NCI-H1930 (cell line): ENCODE measurements at places on chromosomes 5 and 9.

GRCh38 chr9:109319017-109319625, 1.7 kb downstream of the EPB41L4B start:
- no peak for DNase-seq

DNA sequence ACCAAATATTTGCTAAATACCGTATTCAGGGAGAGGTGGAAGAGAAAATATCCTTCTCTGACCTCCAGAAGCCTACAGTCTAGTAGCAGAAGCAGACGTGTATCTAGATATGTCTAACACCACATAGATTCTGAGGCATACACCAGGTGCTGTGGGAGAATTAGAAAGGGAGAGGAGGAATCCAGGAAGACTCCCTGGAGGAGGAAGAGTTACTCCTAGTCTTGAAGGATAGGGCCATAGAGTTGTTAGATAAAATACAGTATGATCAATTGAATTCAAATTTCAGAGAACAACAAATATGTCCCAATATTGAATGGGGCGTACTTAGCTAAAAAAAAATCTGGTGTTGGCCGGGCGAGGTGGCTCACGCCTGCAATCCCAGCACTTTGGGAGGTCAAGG, 58.7 kb downstream of the TMOD1 start:
- no peak for DNase-seq

GRCh38 chr5:53456366-53456765, 24.1 kb upstream of the FST start:
- DNase-seq: no peak

GRCh38 chr5:53073348-53073747, 36.2 kb downstream of the MOCS2 start:
- DNase-seq: no peak

DNA sequence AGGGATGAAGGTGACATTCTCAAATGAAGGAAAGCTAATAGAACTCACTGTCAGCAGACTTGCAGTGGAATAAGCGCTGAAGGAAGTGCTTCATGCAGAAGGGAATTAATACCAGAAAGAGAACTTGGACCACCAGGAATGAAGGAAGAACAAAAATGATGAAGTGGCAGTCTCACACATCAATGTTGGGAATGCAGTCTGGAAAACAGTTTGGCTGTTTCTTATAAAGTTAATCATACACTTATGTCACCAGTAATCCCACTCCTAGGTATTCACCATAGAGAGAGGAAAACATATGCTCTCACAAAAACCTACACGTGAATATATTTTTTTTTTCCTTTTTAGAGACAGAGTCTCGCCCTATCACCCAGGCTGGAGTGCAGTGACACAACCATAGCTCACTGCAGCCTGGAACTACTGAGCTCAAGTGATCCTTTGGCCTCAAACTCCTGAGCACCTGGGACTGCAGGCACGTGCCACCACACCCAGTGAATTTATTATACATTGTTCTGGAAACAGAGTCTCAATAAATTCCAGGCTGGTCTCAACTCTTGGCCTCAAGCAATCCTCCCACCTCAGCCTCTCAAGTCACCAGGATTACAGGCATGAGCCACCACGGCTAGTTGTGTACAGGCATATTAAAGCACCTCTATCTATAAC, 81.2 kb downstream of the ROR2 start:
- DNase-seq: no peak

DNA sequence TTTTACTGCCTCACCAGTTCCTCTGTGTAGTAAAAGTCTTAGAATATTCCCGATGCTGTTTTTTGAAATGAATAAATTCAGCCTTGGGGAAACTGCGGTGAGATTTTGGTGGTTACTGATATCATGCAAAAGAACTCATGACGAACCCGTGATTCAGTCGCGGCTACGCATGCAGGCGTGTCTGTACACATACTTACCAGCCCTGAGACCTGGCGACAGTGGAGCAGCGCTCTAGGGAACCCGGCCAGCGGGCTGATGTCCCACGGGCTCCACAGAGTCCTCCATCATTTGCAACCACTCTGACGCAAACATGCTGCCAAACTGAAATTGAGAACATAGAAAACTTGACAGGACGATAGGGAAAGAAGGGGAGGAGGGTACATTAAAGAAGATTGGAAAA, 315.6 kb upstream of the DAB2 start:
- no peak for DNase-seq

DNA sequence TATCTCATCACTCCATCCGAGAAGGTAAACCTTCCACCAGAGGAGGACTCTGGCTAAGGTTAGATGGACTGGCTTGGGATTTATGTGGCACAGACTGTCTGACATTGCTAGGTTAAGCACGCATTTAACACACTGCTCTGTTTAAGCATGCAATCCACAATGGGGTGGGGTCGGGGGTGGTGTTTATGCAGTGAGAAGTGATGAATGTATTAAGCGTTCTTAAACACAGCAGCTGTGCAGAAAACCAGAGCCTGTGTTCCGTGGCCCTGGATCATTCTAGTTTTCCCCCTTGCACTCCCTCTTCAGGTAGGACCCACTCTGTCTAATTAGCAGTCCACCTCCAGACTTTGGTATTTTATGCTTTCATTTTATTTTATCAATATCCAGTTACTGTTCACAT, 46.4 kb downstream of the STXBP1 start:
- no peak for DNase-seq

DNA sequence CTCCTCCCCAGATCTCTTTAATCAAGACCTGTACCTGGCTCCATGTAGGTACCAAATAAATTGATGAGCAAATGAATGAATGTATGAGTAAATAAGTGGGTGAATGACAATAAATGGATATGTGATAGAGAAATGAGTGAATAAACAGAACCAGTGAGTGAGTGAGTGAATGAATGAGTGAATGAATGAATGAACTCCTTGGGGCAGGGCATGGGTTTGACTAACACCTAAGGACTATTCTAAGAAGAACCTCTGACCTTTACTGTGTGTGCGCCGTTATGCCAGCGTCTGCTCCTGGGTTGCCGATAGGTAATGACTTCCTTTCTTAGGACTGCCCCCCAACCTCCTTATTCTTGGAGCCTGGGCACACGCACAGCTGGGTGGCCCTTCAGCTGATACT, 1.8 kb upstream of the RPL26L1 start:
- no peak for DNase-seq

DNA sequence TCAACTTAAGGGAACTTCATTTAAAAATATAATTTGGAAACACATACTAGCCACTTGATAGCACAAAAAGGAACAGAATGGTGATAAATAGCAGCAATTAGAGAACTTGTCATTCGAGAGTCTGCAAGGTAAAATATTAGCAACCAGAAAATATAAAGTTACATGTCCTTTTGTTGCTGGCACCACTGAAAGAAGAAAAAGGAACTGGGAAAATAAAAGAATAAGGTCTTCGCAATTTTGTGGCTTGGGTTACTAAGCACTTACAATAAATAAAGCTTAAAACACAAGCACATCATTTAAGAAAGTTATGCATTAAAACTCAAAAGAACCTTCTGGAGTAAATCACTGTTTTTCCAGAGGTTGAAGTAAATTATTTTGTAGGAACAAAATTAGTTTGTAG, 149.9 kb upstream of the FBN2 start:
- DNase-seq: no peak

- no peak for DNase-seq
Observed at GRCh38 chr9:136983167-136983566, 374 bp downstream of the LCNL1 start.
